Activated naive CD4-positive, alpha-beta T cell (primary cell): ENCODE measurements at places on chromosomes 7 and 10.

- no peak for DNase-seq
Observed at GRCh38 chr10:43846187-43846680, 197.6 kb upstream of the ZNF32 start.

- DNase-seq = peak; percentile 6
Observed at GRCh38 chr7:22726345-22726906, 574 bp upstream of the IL6 start.

DNA sequence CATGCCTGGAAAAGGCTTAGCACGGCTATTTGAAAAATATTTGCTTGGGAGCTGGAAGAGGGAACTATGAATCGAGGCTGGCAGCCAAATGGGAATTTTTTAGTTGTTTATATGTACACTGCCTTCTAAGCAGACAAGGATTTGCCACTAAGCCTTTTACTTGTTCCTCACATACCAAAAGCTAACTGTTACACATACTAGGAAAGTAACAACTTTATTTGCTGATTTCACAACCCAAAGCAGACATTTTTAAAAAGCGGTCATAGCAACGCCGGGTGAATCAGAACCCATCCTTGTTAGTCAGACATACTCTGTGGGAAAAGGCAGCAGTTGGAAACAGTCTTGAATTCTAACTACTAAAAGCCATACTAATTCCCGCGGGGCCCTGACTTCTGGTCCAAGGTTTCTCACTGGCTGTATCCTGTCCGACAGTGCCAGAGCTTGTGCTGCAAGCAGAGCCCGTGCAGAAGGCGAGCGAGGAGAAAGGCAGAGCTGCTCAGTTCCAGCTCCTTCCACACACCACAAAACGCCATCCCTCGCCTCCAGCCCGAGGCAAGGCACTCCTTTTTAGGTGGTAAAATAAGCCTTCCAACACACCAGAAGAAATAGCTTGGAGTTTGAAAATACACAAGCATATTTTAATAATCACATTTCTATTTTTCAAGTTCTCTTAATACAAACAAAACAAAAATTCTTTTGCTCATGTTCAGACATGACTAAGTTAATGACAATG, 89.2 kb downstream of the RNF216 start:
- DNase-seq = no peak

DNA sequence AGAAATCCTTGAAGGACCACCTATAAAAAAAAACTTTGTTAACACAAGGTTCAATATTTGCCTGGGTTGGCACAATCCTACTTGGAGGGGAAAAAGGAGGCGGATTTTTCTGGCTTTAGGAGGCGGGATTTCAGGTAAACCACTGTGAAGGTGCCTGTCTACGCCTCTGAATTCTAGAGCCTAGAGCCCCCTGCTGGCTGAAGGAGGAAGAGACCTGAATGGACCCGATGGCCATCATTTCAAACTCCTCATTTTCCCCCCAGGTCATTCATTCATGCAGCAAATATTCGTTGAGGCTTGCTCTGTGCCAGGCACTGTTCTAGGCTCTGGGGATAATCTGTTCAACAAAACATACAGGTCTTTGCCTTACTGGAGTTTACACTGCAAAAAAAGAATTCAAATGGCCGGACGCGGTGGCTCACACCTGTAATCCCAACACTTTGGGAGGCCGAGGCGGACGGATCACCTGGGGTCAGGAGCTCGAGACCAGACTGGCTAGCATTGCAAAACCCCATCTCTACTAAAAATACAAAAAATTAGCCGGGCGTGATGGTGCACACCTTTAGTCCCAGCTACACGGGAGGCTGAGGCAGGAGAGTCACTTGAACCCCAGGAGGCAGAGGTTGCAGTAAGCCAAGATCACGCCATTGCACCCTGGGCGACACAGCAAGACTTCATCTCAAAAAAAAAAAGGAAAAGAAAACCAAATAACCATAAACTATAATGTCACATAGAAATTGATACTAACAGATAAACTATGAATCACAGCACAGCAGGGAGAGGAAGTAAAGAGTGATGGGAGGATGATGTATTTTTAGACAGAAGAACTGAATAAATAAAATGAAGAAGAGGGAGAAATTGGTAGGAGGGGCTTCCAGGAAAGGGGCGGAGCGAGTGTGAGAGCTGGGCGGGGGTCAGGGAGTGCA, 90.1 kb upstream of the NFE2L3 start:
- DNase-seq = peak; percentile 34

- no peak for DNase-seq
Observed at GRCh38 chr7:80895056-80895455, 23.8 kb downstream of the SEMA3C start.

DNA sequence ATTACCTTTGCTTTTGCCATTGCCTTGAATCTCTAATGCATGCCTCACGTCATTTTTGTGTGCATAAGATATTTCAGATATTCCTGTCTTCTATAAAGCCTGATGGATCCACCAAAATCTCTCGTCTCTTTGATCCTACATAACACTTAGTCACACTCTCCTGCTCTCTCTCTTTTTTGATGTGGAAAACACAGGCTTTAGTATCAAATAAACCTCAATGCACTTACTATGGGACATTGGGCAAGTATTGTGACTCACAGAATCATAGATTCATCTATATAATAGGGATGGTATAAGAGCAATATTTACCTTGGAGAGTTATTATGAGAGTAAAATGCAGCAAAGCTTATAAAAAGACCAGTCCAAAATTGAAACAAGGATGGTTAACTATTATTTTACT, 39.1 kb downstream of the DKK1 start:
- no peak for DNase-seq

GRCh38 chr7:152411389-152411788, 24.4 kb downstream of the KMT2C start:
- no peak for DNase-seq

GRCh38 chr10:88507826-88508453, 75.2 kb downstream of the RNLS start:
- DNase-seq = no peak

GRCh38 chr10:103736763-103737162, 118.6 kb downstream of the SH3PXD2A start:
- no peak for DNase-seq

DNA sequence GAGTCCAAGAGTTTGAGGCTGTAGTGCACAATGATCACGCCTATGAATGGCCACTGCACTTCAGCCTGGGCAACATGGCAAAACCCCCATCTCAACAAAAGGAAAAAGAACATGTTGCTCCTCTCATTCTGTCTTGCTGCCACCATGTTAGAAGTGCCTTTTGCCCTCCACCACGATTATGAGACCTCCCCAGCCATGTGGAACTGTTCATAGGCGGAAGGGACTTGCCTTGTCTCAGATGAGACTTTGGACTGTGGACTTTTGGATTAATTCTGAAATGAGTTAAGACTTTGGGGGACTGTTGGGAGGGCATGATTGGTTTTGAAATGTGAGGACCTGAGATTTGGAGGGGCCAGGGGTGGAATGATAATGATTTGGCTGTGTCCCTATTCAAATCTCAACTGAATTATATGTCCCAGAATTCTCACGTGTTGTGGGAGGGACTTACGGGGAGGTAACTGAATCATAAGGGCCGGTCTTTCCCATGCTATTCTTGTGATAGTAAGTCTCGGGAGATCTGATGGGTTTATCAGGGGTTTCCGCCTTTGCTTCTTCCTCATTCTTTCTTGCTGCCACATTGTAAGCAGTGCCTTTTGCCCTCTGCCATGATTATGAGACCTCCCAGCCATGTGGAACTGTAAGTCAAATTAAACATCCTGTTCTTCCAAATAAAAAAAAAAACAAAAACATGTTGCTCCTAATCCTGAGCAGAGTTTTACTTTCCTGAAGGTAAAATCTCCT, 22.3 kb downstream of the DLG5 start:
- no peak for DNase-seq

- no peak for DNase-seq
Observed at GRCh38 chr10:9734218-9734617, 1283.5 kb upstream of the CELF2 start.
